ENCODE measurements at places on chromosomes 12 and 14.
A peak's percentile ranks its signal among the peaks of the same experiment; 100 is the strongest.

DNA sequence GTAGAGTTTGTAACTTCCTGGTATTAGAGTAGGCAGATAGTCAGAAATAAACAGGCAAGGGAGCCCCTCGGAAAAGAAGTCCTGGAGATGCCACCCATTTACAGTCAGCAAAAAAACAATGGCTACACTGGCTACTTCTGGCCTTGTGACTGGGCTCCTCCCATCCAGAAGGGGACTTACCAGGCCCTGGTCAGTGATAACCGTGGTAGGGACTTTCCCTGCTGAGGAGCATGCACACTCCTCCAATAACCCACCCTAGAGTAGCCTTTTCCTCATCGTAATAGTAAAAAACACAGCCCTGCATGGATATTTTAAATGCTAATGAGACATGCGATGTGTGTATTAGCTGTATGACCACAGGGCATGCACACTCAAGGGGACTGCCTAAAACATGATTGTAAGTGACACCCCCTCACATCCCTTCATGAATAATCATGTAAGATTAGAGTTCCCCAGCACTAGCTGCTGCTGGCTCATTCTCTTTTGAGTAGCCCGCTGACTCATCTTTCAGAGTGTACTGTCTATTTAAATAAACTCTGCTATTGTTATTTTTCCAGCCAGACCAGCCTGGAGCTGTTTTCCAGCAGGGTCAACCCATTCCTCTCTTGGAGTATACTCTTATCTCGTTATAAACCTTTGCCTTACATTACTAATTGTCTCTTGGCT lies 413.8 kb upstream of the TMTC1 start:
- peak; percentile 57 for DNase-seq

- peak; percentile 10 for DNase-seq
Observed at GRCh38 chr14:49851813-49852212, 775 bp downstream of the NEMF start.

GRCh38 chr14:69320581-69321365 lies 60.8 kb downstream of the GALNT16 start:
- DNase-seq: no peak

GRCh38 chr14:89564989-89565388 lies 148.0 kb upstream of the FOXN3 start:
- no peak for DNase-seq

DNA sequence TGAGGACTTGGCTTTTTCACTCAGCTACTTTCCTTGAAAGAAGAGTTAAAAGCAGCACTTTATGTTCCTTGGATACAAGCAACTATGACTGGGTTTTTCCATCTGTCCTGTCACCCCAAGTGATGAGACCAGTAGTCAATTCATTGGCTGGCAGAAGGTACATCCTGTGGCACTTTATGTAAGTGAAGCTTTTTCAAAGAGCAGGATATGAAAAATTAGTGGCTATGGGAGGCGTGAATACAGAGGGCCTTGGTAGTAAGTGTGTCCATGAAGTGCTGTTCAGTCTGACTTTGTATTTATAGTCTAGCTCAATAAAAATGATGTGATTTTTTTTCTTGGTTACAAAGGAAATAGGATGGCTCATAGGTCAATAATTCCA lies 68.8 kb downstream of the DRAM1 start:
- no peak for DNase-seq

GRCh38 chr12:25328072-25328712 lies 77.5 kb upstream of the KRAS start:
- DNase-seq: peak; percentile 26

- no peak for DNase-seq
Observed at GRCh38 chr12:26101350-26101734, 23.5 kb downstream of the BHLHE41 start.

DNA sequence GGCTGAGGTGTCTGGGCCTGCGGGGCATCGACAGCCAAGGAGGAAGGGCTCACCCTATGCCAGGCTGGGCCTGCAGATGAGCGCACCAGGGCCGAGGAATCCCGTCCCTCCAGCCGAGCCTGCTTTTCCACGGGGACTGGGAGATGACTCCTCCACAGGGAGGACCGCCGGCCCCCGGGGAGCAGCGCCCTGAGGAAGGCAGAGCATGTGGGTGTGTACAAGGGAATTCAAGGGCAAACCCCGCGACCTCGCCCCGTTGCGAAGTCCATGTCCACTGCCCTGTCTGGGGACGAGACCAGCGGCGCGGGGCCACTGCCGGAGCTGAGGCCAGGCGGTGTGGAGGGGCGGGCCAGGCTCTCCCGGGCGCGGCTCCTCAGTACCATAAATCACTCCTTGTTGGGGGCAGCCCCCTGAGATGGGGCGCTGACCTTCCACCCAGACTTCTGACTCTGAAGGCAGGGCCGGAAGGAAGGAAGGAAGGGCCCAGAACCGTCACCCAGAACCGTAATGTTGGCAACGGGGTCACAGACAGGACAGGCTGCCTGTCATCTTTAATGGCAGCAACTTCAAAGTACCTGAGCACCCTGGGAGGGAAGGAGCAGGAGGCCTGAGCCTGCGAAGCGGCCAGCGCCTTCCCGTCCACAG lies 52.5 kb downstream of the RNF34 start:
- DNase-seq: no peak

DNA sequence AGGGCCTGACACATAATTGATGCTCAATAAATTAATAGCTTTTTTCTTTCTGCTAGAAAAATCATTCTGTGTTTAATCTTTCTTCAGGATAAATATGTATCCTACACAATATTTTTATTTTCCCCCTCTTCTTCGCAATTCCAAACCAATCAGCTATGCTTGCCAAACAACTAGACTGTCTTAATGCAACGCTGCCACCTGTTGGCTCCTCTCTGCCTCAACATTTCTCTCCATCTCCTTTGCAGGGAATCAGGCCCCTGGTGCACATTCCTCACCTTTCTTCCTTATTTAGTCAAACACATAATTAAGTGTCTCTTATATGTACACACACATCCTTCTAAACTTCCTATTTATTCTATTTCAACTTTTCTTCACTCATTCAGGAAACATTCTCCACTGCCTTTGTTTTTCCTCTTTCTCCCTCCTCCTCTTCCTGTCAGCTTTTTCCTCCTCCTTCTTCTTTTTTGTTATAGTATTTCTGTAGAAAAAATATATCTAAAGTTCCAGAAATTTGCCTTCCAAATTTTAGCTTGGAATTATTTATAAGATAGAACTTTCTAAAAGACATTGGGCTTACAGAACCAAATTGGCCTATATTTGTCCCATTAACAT lies 406.0 kb downstream of the PRKD1 start:
- DNase-seq: peak; percentile 7

- no peak for DNase-seq
Observed at GRCh38 chr14:51139121-51139681, 44.3 kb upstream of the TRIM9 start.

- DNase-seq: no peak
Observed at GRCh38 chr12:122982477-122982815, 2.0 kb downstream of the ARL6IP4 start.

DNA sequence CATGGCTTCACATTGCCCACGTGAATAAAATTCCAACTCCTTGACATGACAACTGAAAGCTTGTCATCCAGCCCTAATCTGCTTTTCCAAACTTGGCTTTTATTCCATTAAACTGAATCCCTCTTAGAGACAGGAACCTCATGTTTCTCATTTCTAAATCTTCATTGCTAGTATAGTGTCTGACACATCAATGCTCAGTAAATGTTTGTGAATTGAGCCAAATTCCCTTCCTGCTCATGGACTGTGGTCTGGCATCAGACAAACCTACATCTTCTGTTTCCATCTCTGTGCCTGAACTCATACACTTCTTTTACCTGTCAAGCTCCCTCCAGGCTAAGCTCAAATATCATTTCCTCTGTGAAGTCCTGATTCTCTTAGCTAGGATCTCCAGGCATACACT lies 4.3 kb upstream of the FKBP11 start:
- no peak for DNase-seq

DNA sequence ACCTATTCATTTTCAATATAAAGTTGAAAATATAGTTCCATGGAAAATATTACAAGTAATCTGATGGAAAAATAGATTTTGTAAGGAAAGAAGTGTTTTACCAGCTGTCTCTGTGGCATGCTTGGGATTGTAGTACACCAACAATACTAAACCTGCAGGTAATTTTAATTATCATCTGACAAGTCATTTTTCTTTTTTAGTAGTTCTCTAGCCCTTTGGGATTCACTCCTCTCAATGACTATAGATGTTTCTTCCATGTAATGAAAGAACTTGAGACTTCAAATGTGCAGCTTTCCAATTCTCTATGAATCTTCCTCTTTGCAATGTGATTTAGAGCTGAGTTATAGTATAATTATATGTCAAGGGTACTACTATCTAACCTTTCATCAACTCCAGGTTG lies 14.7 kb upstream of the LIN7A start:
- DNase-seq: no peak

GRCh38 chr14:91354979-91355685 lies 62.5 kb downstream of the CCDC88C start:
- DNase-seq: no peak

DNA sequence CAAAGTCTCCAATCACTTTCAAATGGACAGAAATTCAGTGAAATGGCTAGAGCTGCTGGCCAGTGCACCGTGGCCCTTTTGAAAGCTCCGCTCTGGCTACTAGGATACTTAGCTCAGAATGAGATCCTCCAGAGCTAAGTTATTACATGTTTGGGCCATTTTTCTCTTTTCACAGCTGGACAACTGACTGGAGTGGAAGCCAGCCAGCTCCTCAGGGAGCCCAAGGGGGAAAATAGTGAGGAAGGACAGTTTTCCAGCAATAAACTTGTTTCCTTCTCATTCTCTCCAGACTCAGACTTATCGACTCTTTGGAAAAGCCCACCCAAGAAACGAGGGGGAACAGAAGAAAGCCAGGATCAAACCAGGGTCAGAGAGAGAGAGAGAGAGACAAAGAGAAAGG lies 266.0 kb downstream of the KSR2 start:
- DNase-seq: no peak

GRCh38 chr14:93538413-93538812 lies 107.7 kb downstream of the UNC79 start:
- peak; percentile 5 for DNase-seq

DNA sequence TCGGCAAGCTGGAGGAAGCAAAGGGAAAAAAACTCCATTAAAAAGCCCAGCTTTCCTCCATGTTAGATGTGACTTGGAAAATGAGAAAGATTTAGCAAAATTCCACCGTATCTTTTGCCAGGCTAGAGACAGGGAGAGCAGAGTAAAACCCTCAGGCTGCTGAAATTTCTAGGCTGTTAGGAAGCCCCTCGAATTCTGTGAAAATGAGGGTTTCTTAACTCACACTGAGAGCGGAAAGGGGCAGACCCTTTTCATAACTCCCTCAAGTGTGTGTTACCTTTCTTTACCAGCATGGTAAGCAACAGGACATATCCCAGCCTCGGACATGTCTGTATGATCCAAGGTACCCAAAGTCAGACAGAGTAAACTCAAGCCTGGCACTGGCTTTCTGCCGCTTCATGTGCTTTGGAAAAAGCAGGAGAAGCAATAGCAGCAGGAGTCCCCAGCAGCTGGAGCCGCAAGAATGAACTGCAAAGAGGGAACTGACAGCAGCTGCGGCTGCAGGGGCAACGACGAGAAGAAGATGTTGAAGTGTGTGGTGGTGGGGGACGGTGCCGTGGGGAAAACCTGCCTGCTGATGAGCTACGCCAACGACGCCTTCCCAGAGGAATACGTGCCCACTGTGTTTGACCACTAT lies at the start of gene RHOJ:
Gene RHOJ, plus strand, starts transcription at position 37 of the 637 bp plus-strand sequence. Its CDS starts 427 bp downstream, at position 464.
- DNase-seq: peak; percentile 45

DNA sequence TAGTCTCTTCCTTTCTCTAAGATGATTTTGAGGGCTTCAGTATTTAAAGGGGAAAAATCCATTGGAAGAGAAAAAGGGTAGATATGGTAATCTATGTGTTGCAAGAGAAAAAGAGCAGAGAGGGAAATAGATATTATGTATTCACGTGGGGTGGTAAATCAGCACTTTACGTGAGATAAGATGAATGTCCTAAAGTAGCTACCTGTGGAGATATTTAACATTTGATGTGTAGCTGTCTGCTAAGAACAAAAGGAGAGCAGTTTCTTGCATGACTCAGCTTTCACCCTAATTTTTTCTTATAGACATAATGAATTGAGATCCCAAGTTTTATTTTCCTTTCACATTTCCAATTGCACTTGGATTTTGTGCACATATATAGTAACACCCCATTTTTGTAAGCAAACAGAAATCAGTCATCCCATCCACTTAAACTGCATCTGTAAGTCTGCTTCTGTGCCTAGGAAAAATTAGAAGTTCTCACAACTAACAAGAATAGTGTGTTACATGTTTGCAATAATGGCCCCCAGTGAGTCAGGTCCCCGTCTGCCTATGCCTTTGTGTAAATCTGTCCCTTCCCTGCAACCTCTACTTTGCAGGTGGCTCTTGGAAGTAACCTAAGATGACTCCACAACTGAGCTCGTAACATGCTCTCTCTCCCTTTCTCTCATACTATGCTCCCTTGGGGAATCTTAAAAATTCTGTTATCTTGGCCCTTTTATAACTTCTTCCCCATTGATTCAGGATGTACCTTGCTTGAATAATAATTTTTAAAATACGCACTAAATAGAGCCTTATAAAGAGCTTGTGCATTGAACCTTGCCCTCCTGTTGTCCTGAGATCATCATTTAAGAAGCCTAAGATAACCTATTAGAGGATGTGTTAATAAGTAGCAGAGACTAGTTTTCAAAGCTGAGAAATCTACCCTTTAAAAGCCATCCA lies 3.7 kb downstream of the TMTC3 start:
- DNase-seq: no peak

- no peak for DNase-seq
Observed at GRCh38 chr12:5899675-5900074, 45.4 kb downstream of the ANO2 start.

GRCh38 chr12:55745361-55746173 lies 2.6 kb downstream of the GDF11 start:
- peak; percentile 37 for DNase-seq

- DNase-seq: no peak
Observed at GRCh38 chr12:53204351-53204750, 2.7 kb downstream of the ITGB7 start.

GRCh38 chr12:81797100-81797499 lies 38.0 kb upstream of the PPFIA2 start:
- DNase-seq: peak; percentile 9

GRCh38 chr12:4440187-4440941 lies 5.3 kb downstream of the FGF6 start:
- no peak for DNase-seq

DNA sequence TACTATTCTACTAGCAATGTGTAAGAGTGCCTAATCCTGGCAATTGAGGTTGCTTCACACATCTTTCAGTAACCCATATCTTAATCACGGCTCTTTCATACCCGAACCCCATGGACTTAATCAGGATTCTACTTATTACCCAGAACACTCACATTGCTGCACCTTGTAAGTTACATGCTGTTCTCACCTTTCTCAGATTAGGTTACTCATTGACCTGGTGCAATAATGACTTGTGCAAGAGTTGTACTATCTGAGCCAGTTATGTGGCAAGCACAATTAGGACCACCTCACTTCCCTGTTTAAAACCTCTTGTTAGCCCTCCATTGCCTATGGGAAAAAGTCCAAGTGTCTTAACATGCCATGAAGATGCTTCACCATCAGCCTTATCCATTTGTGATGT lies 306.7 kb upstream of the E2F7 start:
- DNase-seq: no peak

DNA sequence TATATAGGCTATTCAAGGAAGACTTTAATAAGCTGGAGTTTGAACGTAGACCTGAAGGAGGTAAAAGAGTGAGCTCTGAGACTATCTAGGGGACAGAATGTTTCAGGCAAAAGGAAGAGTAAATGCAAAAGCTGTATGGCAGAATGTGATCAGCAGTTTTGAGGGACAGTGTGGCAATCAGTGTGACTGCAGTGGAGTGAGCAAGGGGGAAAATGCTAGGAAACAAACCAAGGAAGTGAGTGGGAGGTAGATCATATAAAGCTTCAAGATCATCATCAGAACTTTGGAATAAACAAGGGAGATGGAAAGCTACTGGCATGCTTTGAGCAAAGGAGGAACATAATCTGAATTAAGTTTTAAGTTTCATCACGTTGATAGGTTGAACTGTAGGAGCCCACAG lies 67.5 kb upstream of the BTG1 start:
- no peak for DNase-seq
